ENCODE measurements at places on chromosomes 1 and 21.

- DNase-seq: no peak
These were observed 89.3 kb downstream of the EDEM3 start for GRCh38 chr1:184665360-184665759.

GRCh38 chr1:87872692-87873091 is 544.0 kb downstream of the LMO4 start:
- no peak for DNase-seq

- no peak for DNase-seq
These were observed 1.5 kb downstream of the CA6 start for GRCh38 chr1:8947127-8947691.

DNA sequence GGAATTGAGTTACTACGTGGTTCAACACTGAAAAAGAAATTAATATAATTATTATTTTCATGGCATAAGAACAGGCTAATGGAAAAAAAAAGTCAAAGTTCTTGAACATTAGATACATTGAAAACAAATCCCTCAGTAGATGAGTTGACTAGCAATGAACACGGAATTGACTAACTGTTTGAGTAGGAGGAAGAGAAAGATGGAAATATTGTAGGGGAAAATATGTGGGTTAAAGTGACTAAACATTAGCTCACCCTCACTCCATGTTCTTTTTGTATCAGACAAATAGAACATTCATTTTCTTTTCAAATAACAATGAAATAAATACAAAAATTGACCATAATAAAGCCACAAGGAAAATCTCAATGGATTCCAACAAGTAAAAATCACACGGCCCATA is 84.3 kb downstream of the KCNK2 start:
- DNase-seq: no peak

DNA sequence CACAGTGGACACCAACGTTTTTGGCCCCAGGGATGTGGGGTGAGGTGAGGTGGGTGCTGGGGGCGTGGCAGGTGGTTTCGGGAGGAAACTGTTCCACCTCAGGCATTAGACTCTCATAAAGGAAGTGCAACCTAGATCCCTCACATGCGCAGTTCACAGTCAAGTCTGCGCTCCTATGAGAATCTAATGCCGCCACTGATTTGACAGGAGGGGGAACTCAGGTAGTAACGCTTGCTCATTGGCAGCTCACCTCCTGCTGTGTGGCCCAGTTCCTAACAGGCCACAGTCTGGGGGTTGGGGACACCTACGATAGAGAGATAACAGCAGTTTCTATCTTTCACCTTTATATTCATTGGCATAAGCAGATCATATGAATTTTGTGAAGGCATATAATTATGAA is 347.1 kb downstream of the VAV3 start:
- DNase-seq: no peak

- no peak for DNase-seq
These were observed 8.3 kb downstream of the CSMD2 start for GRCh38 chr1:34156739-34157138.

- DNase-seq: no peak
These were observed 35.4 kb downstream of the ACTL8 start for GRCh38 chr1:17790383-17791054.

DNA sequence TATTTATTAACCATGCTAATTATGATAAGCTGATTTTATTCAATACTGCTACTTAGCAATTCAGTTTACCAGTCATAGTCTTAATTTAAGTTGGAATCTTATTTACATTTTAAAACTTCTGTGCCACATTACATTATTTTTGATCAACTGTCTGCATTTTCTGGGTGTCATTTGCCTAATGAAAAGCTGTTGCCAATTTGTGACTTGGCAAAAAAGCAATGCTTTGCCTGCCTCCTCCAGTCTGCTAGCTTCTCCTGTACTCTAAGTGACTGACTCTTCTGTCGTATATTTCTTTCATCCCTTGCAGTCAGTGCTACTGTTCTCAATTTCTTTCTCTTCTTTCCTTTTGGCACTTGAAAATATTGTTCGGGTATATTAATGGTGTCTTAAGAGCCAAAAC is 5.6 kb upstream of the IVNS1ABP start:
- DNase-seq: no peak
